Dorsolateral prefrontal cortex (tissue), 122 donors: ENCODE measurements at places on chromosomes 16 and 17. TPM values are rescaled to one million over a fixed set of nuclear protein-coding genes. Genes with fewer than 3 reads are reported as not detected.

- DNase-seq = no peak
Measured at GRCh38 chr17:51425773-51426172, 165.4 kb downstream of the UTP18 start.

Gene ACSM2A
- total RNA-seq = not detected

DNA sequence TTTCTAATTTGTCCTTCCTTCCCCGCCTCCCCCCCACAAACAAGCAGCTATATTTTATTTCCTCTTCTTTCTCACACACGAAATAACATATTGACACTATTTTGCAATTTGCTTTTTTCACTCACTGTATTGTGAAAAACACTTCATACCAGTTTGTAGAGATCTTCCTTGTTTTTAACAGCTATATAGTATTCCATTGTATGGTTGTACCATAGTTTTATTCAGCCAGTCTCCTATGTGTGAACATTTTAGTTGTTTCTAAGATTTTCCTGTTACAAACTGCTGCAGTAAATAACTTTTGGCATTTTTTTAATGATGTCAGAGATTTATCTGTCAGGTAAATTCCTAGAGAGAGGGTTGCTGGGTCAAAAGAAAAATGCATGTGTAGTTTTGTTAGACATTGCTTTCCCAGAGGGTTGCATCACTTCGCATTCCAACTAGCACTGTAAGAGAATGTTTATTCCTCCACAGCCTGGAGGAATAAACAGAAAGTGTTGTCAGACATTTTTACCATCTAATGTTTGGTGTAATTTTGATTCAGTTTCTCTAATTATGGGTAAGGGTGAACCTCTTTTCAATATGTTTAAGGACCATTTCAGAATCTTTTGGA, 101.2 kb downstream of the MRTFB start:
- DNase-seq = no peak

Gene TEKT1
- 1.7 TPM for total RNA-seq

DNA sequence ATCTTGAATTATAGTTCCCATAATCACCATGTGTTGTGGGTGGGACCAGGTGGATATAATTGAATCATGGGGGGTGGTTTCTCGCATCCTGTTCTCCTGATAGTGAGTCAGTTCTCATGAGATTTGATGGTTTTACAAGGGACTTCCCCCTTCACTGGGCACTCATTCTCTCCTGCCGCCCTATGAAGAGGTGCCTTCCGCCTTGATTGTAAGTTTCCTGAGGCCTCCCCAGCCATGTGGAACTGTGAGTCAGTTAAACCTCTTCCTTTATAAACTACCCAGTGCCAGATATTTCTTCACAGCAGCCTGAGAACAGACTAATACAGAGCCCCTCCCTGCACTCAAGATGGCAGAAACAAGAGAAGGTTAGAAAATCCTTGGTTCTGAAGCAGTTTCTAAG, 26.4 kb downstream of the LDAF1 start:
- DNase-seq = no peak

DNA sequence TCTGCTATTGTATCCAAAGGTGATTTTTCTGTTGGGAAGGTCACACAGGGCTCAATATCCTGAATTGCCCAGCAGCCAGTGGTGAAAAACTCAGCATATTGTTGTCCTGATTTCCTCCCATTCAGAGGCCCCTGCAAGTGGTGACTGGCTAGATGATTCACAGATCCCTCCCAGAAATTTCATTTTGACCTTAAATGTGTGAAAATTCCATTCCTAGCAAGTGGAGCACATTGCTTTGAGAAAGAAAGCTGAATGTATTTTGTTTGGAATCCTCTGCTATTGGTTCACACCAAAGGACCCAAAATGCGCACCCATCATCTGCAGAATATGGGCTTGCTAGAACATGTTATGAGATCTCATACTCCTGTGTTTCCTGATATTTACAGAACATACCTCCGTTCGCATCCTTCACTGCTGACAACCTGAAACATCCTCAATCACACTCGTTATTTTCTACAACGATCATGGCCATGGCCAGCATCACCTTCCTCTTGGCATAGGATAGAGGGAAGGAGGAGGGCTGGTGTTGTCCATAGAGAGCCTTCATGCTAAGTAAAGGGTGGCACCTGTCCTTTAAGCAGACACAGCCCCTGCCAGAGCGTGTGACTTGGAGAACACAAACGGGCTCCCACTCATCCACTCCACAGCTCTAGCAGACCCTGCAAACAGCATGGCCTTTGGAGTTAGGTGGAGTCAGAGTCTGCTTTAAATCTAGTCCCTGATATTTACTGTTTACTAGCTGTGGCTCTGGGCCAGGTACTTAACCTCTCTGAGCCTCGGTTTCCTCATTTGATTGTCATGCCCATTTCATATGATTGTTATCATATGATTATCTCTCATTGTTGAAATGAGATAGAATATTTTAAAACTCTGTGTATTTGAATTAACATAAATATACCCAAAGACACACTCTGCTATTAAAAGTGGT, 30.4 kb upstream of the NFAT5 start:
- no peak for DNase-seq

GRCh38 chr17:6551356-6551755, 5.0 kb downstream of the PITPNM3 start:
- no peak for DNase-seq

Gene TNK1
- 1.0 TPM for total RNA-seq

DNA sequence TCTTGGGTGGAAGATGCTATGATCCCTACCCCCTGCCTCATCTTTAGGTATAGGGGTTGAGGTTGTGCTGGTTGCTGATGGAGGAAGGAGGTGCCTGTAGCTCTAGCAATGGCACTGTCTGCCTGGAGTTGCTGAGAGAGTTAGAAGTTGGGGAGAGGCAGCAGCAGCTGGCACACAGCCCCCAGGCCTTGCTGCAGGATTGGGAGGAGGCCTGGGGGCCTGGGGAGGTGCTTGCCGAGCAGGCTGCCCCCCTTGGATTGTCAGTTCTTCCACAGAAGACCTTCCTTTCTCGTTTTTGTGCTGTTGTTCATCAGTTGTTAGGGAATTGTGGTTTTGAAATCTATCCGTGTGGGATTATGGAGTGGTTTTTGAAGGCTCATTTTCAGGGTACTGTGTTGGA, 52.9 kb downstream of the SEC14L1 start:
- no peak for DNase-seq

GRCh38 chr16:53864819-53865493, 161.0 kb downstream of the FTO start:
- no peak for DNase-seq

Gene SLC12A3
- 0.65 TPM for total RNA-seq

DNA sequence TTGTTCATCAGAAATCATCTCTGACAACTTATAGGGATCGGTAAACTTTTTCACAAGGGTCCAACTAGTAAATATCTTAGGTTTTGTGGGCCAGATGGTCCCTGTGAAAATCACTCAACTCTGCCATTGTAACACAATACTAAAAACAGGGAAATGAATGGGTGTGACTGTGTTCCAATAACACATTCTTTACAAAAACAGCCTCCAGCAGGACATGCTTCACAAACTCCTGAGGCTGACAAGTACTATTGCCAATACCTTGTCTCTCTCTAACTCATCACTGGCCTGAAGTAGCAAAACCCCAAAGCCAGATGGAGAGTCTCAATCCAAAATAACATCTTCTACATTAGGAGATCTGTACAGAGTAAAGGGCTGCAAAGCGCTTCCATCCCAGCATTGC, 312.3 kb downstream of the TOX3 start:
- DNase-seq = no peak

Gene AHSP
- total RNA-seq = not detected

DNA sequence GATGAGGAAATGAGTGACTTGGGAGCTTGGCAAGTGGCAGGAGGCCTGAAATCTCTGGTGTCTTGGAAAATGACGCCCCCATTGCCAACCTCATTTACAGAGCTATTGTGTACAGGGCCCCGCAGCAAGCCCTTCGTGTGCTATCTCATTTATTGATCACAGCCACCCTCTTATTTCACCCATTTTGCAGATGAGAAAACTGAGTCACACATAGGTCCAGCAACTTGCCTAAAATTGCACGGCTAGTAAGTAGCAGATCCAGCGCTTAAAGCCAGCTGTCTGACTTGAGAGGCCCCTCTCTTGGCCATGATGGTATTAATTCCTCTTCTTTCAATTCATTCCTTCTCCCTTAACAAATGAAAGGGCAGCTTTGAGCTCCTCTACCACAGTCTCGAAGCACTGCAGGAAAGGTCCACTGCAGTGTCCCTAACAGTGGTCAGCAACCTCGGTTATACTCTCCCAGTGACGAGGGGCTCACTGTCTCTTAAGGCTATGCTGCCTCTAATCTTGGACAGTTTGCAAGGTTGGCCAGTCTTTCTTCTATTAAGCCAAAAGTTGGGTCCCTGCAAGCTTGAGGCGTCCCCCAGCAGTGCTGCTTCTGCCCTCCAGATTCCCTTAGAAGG, 162.2 kb downstream of the COPRS start:
- no peak for DNase-seq

Gene VAT1L
- 39.0 TPM for total RNA-seq

Gene KRTAP2-2
- not detected for total RNA-seq

Gene AMDHD2
- total RNA-seq = 45.9 TPM

Gene PRSS22
- not detected for total RNA-seq

- DNase-seq = no peak
Measured at GRCh38 chr16:80851831-80852230, 47.4 kb upstream of the CDYL2 start.

Gene CORO1A
- 72.8 TPM for total RNA-seq

GRCh38 chr17:77361986-77362620, 221.3 kb downstream of the SEC14L1 start:
- DNase-seq = no peak

- DNase-seq = no peak
Measured at GRCh38 chr17:4766201-4766600, 5.5 kb upstream of the TM4SF5 start.

Gene CD300H
- not detected for total RNA-seq

- DNase-seq = no peak
Measured at GRCh38 chr16:58509256-58510096, 5.8 kb upstream of the SETD6 start.

DNA sequence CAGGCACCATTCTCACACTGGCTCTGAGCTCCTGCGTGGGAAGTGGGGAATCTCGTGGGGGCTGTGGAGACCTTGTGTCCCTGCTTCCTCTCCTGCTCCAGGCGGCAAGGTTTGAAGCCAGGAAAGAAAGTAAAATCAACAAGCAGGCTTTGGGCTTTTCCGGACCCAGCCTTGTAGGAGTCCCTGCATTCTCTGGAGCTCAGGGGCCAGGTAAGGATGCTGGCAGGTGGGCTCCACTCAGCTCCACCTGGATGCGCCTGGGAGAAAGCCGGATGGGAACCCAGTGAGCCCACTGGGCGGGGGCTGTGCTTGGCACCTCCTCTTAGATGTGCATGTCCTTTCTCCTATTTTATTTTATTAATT, 362.5 kb downstream of the SEC14L1 start:
- DNase-seq = no peak

GRCh38 chr16:81071805-81072204, 5.2 kb downstream of the C16orf46 start:
- DNase-seq = no peak

DNA sequence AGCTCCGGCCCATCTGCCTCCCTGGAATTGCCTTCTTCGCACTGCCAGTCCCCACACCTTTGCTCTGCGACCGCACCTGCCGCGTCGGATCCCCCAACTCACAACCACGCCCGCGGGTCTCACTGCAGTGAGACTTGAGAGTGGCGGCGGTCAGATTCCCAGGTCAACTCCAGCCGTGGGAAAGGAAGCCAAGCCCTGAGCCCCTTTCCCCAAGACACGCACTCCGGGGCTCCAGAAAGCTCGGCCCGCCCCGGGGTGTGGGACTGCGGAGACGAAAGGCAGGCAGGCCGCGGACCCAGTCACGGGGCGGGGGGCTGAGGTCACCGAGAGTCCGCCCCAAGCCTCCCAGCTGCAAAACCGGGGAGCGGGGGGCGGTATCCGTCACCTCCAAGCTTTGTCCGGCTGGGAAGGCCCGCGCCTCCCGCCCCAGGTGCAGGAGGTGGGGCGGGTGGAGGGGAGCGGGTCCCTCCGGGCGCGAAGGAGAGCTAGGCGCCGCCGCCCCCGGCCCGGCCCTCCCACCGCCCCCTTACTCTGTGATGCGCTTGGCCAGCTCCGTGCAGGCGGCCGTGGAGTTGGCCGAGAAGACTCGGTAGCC, 615 bp downstream of the PRPSAP1 start:
- peak; percentile 55 for DNase-seq

GRCh38 chr16:20765732-20766131, 1.9 kb downstream of the ACSM3 start:
- no peak for DNase-seq

Gene EIF5A
- total RNA-seq = 172 TPM

DNA sequence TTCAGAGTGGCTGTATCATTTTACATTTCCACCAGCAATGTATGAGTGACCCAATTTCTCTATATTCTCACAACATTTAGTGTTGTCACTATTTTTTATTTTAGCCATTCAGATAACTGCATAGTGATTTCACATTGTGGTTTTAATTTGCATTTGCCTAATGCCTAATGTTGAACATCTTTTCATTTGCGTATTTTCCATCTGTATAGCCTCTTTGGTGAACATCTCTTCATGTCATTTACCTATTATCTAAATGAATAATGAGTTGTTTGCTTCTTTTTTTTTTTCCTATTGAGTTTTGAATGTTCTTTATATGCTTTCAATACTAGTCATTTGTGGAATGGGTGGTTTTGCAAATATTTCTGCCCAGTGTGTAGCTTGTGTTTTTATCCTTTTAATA, 120.9 kb upstream of the CPHXL start:
- no peak for DNase-seq

Gene COA3
- total RNA-seq = 63.3 TPM

DNA sequence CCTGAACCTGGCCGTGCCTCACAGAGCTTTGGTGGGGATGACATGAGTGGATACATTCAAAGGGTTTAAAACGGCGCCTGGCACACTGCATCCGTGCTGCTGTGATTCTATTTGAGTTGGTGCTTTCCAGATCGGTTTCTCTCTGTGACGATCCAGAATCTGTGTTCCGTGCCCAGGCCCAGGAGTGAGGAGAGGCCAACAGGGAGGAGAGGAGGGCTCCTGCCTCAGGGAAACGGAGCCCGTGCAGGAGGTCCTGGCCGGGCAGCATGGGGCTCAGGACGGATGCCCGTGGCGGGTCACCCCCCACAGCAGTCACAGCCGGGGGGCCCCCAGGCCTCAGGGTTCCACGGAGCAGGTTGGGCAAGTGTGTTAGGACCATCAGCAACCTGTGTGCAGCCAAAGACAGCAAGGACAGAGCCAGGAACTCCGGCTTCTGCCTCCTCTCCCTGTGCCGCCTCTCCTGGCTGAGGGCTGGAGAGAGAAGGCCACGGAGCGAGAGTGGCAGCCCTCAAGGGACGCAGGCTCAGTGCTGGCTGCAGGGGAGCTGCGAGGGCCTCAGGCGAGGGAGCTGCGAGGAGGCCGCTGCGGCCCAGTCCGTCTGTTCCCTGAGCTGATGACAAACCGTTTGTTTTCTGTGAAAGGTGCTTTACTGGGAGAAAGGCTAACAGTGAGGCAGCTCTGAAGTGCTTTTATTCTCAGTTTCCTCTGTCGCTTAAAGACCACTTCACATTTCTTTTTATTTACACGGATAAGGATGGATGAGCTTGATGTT, 99.3 kb downstream of the METRNL start:
- DNase-seq = no peak

DNA sequence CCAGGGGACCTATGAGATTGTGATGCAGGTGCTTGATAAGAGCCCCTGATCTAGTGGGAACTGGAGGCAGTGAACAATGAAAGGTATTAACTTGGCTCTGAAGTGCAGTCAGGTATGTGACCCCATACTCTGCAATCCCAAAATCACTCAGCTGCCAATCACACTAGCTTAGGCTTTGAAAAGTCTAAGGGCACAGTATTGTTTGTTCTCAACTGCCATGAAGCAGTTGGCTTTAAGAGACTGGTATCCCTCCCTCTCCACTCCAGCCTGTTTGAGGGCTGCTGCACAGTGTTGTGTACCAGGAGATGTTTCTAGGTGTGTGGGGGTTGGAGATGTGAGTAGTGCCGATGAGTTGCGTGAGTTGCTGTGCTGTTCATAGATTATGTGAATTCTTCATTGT, 2.4 kb downstream of the YPEL2 start:
- no peak for DNase-seq

Gene NUDT16L1
- total RNA-seq = 29.9 TPM

Gene MSI2
- total RNA-seq = 110 TPM
